ENCODE measurements at places on chromosomes 7 and 10.

GRCh38 chr7:43137811-43138210 lies 25.4 kb downstream of the HECW1 start:
- DNase-seq, result no peak

- no peak for DNase-seq
Observed at GRCh38 chr7:95577137-95577536, 19.2 kb downstream of the PDK4 start.

- DNase-seq, result no peak
Observed at GRCh38 chr10:98029149-98030092, 1.0 kb downstream of the CRTAC1 start.

- no peak for DNase-seq
Observed at GRCh38 chr7:106819546-106819945, 45.5 kb upstream of the PIK3CG start.

- DNase-seq, result no peak
Observed at GRCh38 chr7:67391168-67391567, 394.5 kb downstream of the TYW1 start.

GRCh38 chr10:121910673-121911420 lies 17.0 kb downstream of the ATE1 start:
- no peak for DNase-seq

DNA sequence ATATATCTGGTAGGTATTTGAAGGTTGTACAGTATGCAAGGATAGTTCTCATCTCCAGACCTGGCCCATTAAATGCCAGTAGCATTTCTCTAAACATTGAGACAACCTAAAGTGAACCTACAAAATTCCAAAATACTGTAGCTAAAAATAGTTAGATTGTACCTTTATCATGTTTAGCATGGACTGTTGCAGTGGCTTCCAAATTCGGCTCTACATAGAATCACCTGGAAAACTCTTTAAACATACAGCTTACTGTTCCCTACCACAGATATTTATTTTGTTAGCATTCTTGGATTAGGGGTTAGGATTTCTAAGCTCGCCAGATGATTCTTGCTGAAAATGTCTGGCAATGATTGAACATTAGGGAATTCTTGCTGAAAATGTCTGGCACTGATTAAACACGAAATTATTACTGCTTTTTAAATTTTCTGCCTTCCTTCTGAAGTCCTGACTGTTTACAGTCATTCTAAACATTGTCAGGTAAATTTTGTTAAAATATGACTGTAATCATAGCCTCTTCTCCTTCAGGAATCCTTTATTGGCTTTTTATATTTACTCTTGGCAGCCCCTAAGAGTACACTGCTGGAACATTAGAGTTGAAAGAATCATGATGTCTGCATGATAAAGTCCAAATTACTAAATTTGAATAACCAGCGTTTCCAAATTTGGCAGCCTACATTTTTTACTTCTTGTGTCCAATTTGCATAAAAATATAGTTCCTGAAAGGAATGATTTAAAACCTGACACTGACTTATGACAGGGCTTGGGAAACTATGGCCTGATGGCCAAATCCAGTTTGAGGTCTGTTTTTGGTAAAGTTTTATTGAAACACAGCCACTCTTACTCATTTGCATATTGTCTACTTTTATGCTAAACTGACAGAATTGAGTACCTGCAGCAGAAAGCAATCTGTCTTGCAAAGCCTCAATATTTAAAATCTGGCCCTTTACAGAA lies 40.3 kb downstream of the SHOC2 start:
- no peak for DNase-seq

DNA sequence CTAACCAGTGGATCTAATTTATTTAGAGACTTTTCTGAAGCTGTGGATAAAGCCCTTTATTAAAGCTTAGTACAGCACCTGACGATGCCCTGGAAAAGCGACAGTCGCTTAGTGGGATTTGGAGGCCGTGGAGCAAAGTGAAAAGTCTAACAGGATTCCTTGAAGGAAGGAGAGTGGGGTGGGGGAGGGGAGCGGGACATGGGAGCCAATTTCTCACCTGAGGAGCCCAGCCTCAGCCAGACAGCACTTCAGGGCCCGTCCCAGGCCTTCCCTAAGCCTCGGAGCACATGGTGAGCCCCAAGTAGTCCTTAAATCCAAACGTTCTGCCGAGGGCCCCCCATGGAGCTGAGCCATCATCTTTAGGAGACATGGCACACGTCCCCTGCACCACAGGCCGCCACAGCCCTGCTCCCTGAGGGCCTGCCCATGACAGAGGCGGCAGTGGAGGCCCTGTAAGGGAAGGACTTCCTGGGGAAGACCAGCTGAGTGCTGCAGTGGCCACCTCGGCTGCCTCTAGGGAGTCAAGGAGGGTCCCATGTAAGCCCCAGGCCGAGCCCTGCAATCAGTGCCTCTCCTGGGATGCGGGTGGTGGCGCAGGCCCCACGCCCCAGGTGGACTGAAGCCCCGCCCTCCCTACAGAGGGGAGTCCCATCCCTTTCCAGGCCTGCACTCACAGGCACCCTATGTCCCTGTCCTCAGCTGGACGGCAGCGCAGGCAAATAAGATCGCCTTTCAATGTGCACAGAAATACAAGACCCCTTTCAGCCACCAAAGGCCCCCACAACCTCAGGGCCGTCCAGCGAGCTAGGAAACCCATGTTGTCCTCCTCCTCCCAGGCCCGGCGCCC lies 187.0 kb downstream of the MAD1L1 start:
- DNase-seq, result no peak

All from activated T-cell treated with anti-CD3 and anti-CD28 coated beads for 4 hours (primary cell).